NCI-H1092 treated with DMSO at 0.1 percent for 48 hours (cell line): ENCODE measurements at places on chromosomes 1 and 21.

DNA sequence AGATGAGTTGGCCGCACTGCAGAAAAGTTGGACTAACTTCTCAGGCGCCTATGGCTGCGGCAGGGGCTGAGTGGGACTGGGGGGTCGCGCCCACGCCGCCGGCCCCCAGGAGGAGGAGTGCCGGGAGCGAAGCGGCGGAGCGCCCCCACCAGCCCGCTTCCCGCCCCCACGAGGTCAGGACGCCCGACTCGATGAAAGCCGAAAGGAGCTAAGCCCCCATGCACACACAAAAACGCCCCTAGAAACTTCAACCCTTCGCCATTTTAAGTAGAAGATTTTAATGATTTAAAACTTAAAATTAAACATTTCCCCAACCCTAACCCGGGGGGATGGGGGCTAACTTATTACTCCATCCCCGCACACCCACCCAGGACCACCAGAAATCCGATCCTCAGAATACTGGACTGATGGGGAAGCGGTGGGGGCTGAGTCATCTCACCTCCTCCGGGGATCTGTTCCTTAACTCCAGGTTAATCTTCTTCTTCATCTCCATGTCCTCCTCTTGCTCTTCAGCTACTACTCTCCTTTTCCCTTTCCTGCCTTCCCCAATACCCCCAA lies 539 bp downstream of the ANP32E start:
- DNase-seq: no peak

- no peak for DNase-seq
Observed at GRCh38 chr1:32754317-32755097, 51.9 kb upstream of the SYNC start.

- DNase-seq: peak; percentile 97
Observed at GRCh38 chr1:35557611-35558373, at the start of gene NCDN. Gene NCDN, plus strand, starts transcription at chr1:35557799. Its CDS starts 392 bp downstream, at chr1:35558191.

DNA sequence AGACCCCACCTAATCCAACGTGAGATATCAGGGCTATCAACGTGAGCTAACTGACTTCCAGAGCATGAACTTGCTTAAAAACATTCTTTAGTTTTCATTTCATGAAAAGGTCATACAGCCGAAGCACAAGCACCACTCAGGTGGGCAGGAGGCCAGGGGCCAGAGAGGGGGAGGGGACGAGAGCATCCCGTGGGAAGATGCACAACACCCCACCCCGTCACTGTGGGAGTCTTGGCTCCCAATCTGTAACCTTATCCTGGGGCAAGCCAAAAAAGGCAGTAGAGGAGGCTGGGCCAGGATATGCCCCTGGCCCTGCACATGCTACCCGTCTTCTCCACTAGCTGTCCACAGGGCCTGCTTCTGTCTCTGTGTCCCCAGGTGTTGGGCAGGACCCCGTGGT lies 31.4 kb downstream of the SSBP3 start:
- DNase-seq: no peak

GRCh38 chr1:70436622-70437251 lies 25.7 kb downstream of the CTH start:
- DNase-seq: peak; percentile 32

GRCh38 chr1:93905734-93906133 lies 3.5 kb downstream of the GCLM start:
- no peak for DNase-seq

- peak; percentile 1 for DNase-seq
Observed at GRCh38 chr1:111592389-111593361, 26.9 kb upstream of the RAP1A start.

GRCh38 chr1:151529211-151529702 lies 10.9 kb upstream of the TUFT1 start:
- no peak for DNase-seq

DNA sequence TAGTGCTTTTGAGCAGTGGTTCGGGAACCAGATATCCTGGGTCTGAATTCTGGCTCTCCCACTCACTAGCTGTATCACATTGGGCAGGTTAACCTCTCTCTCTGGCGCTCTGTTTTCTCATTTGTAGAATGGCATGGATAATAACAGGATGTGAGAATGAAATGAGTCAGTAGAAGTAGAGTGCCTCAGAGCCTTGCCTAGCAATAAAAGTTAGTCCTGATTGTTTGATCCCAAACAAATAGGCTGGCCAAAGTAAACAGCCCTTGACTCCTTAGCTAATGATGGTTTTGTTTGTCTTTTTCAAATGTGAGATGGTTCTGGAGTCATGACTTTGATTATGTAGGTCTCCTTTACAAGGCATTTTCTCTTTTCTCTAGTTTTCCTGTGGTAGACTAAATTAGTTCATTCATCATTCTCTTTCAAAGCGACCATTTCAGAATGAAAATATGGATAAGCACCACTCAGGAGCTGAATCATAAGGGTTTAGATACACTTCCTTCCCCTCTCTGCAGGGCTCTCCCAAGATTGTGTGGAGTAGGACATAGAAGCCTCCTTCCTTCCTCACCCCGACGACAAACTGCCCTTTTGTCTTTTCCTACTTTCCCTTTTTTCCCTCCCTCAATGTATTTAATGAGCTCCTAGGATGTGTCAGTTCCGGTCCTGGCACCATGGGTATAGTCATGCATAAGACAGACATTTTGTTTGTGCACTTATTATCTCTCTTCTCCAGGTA lies 23.1 kb downstream of the KIAA0040 start:
- peak; percentile 63 for DNase-seq

DNA sequence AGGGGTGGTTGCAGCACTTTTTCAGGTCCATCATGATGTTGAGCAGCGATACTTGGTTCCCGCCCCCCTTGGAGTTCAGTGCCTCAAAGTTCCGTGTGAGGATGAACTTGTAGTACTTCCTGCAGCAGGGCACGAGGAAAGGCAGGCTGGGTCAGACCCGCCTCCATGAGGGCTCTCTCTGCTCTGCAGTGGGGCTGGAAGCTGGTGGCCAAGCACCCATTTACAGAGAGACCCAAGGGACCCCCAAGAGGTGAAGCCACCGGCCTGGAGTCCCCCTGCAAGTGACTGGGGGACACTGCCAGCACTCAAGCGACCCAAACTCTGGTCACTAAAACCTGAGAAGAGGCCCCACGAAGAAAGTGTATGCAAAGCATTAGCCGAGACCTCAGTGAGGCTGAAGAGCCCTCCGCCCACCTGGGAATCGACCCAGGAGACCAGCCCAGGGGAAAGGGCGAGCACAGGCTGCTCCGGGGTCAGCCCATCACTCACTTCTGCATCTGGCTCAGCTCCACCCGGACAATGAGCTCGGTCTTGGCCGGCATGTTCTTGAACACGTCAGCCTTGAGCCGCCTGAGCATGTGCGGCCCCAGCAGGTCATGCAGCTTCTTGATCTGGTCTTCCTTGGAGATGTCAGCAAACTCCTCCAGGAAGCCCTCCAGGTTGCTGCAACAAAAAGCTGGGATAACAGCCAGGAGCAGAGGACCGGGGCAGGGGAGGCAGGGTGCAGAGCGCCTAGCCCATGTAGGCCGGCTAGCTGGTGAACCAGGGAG lies 45.2 kb downstream of the CHD5 start:
- DNase-seq: no peak

DNA sequence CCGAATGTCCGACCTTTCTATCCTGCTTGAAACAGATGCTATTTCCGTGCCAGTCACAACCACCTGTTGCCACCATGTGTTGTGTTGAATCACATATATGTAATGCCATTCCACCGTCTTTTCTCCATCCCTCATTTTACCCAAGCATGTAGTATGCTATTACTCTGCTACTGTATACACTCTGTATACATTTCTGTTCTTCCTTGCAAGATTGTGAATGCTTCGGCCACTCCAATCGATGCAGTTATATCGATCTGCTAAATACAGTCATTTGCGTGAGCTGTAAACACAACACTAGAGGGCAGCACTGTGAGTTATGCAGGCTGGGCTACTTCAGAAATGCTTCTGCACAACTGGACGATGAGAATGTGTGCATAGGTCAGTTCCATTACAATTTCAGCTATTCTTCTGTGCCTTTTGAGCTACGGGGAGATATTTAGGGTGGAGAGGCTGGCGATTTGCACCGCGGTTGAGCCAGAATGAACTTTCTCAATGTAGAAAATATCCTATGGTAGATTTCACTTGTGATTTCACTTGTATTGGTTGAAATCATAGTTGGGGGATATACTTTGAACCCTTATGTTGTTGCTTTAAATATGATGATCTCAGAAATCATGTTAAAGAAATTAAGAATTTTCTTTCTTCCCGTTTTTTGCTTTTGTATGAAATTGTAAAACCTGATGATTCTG lies 289.8 kb downstream of the NTNG1 start:
- peak; percentile 29 for DNase-seq

- DNase-seq: no peak
Observed at GRCh38 chr21:45303751-45304475, 16.2 kb upstream of the POFUT2 start.

GRCh38 chr1:199310708-199311107 lies 671.9 kb downstream of the PTPRC start:
- DNase-seq: no peak

DNA sequence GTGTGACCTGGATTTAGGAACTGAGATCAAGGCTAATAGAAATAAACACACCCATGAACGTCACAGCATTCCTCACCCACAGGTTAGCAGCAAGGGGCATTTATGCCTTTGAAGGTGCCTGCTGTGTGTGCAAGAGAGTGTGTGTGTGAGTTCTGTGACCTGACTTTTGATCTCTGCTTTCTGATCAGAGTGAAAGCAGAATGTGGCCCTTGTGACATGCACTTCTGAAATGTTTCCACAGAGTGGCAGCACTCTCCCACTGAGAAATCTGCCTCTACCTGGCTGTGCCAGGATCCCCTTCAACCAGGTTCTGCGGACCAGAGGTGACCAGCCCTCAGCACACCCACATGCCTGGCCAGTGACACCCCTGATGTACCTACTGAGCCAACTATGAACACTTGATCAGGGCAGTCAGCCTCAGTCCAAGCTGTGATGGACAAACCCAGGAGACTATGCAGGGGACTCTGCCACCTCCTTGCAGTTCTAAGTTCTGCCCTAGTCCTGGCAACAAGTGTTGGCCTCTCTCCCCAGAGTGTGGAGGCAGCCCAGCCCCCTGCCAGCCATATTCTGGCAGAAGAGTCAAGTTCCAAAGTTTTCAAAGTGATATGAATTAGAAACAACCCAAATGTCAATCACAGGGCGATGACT lies 41.0 kb downstream of the RXRG start:
- peak; percentile 41 for DNase-seq

- no peak for DNase-seq
Observed at GRCh38 chr1:160307118-160307791, 22.3 kb upstream of the PEX19 start.

DNA sequence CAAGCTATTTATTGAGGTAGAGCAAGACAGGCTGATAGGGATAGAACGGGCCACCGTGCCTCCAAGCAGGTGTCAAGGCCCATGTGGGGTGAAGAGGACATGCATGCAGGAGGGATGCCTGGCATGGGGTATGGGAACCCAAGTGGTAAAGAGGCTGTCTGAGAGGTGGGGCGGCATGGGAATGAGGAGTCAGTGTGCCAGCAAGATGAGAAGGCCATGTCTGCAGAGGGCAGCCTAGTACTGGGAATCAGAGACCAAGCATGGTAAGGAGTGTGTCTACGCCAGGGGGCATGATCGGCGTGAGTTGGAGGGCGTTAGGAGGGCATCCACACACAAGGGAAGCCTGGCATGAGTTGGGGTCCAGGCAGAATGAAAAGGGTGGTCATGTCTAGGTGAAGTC lies 303.7 kb upstream of the PLD5 start:
- DNase-seq: no peak

DNA sequence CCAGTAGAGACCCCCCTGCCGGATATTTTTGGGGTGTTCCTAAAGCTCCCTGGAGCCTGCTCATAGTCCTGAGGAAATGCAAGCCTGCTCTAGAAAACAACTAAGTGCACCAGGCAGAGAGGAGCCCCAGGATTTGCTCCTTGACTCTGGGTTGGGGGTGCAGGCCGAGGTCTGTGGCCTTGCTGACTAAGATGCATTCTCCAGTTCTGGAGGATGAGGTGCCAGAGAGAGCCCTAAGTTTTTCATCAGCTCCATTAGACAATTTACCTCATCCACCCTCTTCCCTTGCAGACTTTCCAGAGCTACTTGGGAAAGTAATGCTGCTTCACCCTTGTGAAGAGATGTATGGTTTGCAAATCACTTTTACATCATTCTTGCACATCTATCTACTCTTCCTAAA lies 9.1 kb downstream of the TUFT1 start:
- DNase-seq: no peak

- no peak for DNase-seq
Observed at GRCh38 chr1:8409106-8409505, 91.2 kb downstream of the SLC45A1 start.
